Hematopoietic multipotent progenitor cell treated with erythropoietin and hydrocortisone succinate and interleukin-3 and kit ligand, for 17 days (in vitro differentiated cells): ENCODE measurements at places on chromosomes 11 and 22.

- DNase-seq: no peak
Observed at GRCh38 chr22:27927608-27928007, 8.6 kb upstream of the PITPNB start.

- DNase-seq: no peak
Observed at GRCh38 chr11:57216463-57216862, 20.6 kb downstream of the APLNR start.

DNA sequence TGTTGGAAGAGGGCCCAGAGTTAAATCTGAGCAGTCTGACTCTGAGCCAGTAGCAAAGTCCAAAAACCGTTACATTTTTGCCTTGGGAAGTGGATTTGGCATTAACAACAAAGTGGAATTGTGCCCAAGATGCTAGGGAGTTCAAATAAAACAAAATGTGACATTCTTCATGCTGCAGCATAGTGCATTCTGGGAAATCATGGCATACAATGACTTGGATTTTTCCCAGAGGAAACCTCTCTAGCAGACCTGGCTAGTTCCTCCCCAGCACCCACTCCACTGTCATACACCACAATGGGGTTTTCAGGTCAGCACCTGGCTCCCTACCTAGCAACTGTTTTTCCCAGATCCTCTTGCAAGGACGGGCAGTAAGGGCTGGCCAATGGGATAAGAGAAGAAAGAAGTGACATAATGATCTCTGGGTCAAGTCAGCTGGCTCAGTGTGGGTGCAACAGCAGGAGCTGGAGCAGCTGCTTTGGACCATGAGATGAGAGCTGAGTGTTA lies 24.8 kb upstream of the CYB5R3 start:
- no peak for DNase-seq

DNA sequence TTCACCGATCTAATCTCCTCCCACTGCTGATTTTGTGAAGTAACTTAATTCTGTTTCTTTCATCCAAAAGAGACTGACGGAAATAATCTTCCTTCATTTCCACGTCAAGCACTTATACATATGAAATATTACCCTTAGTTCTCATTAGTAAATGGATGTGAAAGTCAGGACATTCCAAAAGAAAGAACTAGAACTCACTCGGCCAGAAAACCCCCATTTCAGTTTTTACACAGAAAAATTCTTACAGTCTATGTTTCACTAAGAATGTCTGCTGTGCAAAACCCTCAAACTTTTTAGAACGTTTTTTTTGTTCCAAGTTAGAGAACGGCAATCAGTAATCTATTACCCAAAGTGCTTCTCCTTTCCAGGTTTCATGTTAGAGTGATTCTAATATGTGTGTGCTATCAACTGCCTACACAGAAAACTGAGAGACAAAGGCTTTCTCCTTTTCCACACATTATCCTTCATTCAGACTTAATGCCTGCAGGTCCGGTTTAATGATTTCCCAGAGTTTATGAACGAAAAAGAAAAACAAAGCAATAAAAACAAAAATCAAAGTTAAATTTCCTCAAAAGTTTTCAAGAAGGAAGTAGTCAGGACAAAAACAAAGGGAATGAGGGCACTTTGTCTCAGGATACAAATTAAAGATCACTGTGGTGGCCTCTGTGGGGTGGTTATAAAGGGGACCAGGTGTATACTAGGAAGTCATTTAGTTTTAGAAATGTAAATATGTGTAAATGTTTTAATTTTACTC lies 11.3 kb upstream of the SESN3 start:
- DNase-seq: no peak

GRCh38 chr11:95055283-95055897 lies 6.2 kb downstream of the KDM4F start:
- DNase-seq: no peak

DNA sequence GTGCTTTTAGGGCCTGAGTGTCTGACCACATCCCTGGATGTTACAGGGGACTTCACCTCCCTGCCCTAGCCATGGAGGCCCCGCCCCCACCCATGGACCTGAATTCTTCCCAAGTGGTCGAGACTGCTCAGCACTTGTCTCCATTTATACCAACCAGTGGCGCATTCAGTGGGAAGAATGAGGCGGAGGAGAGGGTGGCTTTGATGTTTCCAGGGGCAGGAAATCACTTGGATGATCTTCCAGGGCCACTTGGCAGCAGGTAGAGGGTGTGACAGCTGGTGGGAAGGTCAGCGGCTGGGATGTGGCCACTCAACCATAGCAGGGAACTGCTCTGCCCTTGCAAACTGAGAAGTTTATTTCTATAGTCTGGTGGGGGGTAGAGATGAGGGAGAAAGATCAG lies 155.1 kb upstream of the BLID start:
- DNase-seq: no peak

GRCh38 chr22:27124351-27124966 lies 467.1 kb downstream of the MIAT start:
- no peak for DNase-seq

DNA sequence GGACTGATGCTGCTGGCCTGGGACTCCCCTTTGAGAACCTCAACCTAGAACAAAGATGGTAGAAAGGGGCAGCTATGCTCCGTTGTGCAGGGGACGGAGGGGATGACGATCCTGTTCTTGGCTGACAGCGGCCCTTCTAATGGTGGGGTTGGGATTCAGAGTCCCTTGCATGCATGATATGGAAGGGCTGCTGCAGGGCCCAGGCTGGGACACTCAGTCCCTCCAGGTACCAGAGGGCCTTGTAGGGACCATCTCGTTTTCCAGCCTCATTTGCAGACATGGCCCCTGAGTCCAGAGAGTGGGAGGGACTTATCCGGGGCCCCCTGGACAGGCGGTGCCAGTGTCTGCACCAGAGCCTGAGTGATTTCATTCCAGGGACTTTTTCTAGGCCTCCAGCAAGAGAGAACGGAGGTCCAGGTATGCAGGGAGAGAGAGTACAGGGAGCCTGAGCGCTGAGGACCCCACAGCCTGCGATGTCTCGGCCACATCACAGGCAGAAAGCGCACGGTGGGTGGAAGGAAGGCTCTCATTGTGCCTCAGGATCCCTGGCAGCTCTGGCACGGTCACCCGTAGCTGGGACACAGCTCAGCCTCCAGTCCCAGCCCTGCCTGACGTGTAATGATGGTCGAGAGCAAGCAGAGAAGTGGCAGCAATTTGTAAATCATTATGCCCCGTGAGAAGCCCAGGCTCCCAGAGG lies 860.8 kb downstream of the TBC1D22A start:
- no peak for DNase-seq

- DNase-seq: no peak
Observed at GRCh38 chr22:48740086-48740730, 1087.5 kb downstream of the BRD1 start.

GRCh38 chr22:27094633-27095308 lies 437.4 kb downstream of the MIAT start:
- DNase-seq: no peak

GRCh38 chr11:10041748-10042446 lies 252.1 kb downstream of the SBF2 start:
- no peak for DNase-seq
